CD14-positive monocyte (primary cell): ENCODE measurements at places on chromosomes 2 and 18.

GRCh38 chr2:10655499-10656225 is 34.1 kb downstream of the NOL10 start:
- DNase-seq = no peak

DNA sequence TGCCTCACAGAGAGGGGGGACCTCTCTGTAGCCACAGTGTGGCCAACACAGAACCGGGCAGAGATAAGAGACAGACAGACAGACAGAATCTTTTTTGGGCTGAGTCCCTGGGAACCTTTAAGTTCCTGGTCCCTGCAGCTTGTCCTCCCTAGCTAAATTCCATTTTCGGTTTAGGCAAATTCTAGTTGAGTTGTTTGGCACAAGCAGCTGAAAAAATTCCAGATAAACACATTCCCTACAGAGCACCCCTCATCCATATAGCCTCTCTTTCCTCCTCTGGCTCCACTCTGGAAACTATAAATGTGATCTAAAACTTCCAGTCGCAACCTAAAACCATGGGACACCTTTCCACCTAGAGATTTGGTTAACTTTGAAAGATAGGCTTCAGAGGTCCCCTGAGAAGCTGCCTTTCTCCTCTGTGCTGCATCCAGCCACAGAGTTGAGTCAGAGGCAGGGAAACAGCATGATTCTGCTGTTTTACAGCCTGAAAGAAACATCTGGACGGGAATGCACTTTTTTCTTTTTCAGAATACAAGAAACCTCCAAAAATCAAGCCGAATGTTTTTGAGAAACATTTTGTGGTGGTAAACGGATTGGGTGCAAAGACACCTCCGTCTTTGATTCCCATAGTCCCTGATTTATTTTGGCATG is 30.9 kb downstream of the SLC4A3 start:
- no peak for DNase-seq

DNA sequence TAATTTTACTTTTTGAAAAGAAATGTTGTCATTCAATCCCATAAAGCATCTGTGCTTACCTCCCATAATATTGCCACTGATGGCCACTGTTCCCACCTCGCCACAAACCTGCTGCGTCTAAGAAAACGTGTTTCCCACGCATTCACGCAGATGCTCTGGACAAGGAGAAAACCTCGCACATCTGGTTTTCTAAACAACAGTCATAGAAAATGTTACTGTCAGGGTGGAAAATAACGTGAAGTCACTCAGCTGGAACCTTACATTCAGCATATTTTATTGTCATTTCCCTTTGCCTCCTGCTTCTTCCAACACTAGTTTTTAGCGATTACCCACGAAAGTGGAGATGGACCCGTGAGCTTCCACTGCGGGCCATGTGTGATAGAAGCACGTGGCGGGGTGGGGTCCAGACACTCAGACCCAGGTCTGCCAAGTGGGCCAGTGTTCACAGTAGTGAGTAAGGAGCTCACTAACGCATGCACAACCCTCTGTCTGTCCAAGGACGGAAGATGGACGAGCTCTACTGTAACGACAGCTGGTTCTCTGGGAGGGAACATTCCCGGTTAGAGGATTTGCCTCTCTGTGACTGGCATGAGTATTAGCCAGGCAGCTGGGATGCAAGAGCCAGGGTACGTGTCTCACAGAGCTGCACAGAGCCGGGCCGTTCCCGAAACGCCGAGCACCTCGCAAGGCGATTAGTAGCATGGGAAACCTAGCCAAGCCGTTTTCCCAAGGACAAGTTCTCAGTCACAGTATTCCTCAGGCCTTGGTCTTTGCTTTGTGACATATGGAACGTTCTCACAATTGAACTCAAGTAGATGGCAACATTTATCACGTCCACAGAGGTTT is 94.5 kb downstream of the MTCL1 start:
- DNase-seq = no peak

- no peak for DNase-seq
These were observed 1.4 kb downstream of the DPYSL5 start for GRCh38 chr2:26849056-26849999.

GRCh38 chr18:61637905-61638595 is 254.8 kb downstream of the RNF152 start:
- DNase-seq = no peak

- DNase-seq = no peak
These were observed 82.6 kb upstream of the LYPD1 start for GRCh38 chr2:132752421-132753206.

DNA sequence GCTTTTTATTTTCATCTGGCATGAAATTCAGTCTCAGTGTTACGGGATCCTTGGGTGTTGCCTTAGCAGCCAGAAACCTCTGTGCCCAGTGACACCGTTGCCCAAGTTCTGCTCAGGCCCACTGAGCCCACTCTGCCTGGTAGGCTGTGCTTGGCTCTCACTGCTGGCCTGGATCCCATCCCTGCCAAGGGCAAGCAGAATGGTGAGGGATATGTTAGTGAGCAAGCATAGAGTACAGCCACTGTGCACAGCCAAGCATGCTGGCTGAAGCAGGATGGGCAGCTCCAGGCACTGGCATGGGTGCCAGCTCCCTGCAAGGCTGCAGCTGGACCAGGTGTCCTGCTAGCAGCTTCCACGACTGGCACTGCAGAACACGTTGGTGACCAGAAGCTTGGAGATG is 194.7 kb upstream of the TFPI start:
- no peak for DNase-seq

- DNase-seq = no peak
These were observed 31.3 kb downstream of the GATA6 start for GRCh38 chr18:22200611-22201225.

DNA sequence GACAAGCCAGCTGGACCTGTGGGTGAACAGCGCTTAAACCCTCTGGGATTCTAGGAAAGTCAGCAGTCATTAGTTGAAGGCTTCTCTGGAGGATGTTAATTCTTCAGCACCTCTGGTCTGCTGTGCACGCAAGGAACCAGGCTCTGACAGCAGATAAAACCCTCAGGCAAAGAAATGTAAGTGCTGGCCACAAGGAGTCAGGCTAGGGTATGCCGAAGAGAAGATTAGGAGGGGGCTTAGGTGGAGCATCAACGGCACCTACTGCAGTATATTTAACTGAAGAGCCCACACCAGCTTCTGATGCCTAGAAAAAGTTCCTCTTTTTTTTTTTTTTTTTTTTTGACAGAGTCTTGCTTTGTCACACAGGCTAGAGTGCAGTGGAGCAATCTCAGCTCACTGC is 304.2 kb upstream of the MC4R start:
- DNase-seq = no peak

DNA sequence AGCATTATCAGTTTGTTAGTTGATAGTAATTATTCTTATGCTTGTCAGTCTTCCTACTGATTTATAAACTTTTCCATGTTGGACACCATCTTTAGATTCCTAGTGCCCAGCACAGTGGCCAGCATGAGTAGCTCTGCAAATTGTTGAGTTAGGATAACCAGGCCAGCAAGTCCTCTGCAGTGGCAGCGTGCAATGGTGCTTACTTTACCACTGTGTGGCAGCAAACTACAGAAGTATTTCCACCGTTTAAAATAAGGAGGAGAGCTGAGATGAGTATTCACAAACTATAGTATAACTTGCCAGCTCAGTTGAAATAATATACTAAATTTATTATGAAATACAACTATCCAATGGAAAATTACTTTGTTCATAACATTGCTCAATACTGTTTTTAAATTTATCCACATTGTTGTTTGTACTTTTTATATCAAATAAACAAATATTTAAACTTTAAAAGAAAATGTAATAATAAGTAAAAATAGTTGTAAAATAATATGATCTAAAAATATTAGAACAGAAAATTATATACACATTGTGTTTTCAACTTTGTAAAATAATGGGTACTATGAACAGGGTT is 9.3 kb upstream of the THADA start:
- DNase-seq = no peak

DNA sequence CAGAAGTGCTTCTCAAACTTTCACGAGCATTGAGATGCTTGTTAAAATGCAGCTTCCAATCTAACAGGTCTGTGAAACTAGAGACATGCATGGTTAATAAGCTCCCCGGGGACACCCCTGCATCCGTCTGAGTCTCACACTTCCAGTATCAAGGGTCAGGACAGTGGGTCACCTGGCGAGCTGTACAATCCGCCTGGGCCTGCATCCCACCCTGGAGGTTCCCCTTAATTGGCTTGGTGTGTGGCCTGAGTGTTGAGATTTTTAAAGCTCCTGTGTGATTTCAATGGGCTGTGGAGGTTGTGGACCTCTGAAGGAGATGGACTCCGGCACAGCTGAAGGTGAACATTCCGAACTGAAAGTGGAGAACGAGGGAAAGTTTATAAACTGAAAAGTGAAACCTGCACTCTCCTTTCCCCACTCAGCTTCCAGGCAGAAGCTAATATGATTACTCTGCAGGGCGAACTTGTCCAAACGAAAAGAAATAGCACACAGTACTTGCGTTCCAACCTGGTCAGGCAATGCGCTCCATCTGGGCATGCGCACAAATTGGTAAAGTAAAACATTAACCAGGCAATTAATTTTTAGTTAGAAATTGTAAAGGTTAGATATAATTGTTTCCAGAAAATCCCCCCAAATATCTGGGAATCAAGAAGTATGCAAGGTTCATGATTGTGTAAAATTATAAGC is 191.7 kb upstream of the ALKAL2 start:
- DNase-seq = no peak

DNA sequence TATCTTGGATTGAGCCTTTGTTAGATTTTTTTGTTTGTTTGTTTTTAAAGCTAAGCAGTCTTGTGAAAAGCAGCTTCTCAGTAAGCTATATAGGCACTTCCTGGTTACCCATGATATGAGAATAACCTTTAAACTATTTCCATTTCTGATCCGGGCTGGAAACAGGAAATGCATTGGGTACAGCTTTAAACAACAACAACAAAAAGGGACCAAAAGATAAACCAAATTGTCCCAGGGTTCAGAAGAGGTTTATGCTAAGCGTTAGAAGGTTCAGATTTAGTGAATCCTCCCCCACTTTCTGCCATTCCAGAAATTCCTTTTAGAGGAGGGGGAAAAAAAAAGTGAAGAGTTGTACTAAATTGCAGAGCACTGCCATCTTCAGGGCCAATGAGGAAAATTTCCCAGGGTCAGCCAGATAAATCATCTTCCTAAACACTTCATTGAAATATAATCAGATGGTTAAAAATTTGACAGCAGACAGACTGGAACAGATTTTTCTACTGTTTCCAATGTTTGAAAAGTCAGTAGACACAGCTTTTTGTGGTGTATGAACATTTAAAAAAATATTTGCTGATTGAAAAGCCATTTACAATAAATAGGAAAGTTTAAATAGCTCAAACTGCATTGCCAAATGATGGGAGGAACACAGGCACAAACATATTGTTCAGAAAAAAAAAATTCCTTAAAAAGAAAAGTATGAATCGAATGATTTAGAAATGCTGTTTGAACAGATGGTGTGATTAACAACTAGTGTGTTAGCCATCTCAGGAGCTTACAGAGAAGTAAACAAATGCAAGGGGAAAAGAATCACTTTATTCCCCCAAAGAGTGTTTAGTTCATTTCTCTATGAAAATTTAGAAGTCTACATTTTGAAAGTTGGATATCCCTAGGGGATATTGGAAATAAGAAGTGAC is 189.9 kb upstream of the TANK start:
- peak; percentile 2 for DNase-seq

DNA sequence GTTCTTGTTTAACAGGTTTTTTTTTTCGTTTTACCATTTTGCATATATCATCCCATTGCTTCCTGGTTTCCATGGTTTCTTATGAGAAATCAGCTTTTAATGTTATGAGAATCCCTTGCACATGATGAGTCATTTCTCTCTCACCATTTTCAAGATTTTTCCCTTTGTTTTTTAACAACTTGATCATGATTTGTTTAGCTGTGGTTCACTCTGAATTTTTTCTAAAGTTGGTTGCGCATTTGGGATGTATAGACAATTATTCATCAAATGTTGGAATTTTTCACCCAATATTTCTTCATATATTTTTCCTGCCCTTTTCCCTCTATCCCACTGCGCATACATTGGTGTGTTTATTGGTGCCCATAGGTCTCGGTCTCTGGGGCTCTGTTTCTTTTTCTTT is 42.4 kb upstream of the BIN1 start:
- no peak for DNase-seq

- no peak for DNase-seq
These were observed 45.7 kb downstream of the CCDC93 start for GRCh38 chr2:117967977-117968718.

GRCh38 chr2:148876595-148877402 is 1.8 kb downstream of the KIF5C start:
- no peak for DNase-seq

DNA sequence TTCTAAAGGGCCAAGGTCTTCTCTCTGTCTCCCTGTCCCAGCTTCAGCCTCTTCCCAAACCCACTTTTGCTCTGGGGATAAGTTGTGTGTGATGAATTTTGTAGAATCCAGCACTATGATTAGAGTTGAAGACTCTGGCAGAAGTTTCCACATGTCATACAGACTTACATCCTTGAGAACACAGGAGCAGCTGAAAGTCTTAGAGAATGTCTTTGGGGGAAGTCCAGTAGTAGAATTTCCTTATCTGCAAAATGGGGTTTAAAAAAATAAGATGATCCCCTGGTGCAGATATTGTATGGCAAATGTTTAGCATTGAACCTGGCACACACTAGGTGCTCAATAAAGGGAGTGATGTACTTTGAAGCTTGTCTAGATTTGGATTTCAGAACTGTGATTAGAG is 65.2 kb downstream of the TMEM247 start:
- DNase-seq = peak; percentile 45

DNA sequence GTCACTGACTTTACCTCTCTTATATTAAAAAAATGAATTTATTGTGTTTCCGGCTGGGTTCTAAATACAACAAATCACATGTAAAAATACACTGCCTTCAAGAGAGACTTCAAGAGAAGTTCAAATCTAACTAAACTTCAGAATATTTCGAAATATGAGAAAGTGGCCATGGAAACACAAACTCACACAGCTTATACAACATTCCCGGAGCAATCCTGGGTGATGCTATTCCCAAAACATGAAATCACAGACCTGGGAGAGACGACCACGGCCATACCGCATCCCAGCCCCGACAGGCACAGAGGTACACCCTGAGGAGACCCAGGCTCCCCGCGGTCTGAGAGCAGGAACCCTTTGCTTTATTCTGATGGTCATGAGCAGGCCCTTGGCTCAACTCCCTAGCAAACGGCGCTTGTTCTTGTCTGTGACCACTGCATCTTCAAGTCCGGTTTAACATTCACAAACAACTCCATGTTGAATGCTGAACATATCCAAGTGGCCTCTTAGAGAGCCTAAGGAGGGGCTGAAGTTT is 185.4 kb upstream of the REV1 start:
- no peak for DNase-seq

- no peak for DNase-seq
These were observed 78.0 kb downstream of the LOXHD1 start for GRCh38 chr18:46578987-46579386.
